ENCODE measurements at places on chromosomes 2 and 18. TPM values are rescaled to one million over a fixed set of nuclear protein-coding genes. Genes with fewer than 3 reads are reported as not detected.

The CCDC102B gene
- 9.1 TPM for total RNA-seq

DNA sequence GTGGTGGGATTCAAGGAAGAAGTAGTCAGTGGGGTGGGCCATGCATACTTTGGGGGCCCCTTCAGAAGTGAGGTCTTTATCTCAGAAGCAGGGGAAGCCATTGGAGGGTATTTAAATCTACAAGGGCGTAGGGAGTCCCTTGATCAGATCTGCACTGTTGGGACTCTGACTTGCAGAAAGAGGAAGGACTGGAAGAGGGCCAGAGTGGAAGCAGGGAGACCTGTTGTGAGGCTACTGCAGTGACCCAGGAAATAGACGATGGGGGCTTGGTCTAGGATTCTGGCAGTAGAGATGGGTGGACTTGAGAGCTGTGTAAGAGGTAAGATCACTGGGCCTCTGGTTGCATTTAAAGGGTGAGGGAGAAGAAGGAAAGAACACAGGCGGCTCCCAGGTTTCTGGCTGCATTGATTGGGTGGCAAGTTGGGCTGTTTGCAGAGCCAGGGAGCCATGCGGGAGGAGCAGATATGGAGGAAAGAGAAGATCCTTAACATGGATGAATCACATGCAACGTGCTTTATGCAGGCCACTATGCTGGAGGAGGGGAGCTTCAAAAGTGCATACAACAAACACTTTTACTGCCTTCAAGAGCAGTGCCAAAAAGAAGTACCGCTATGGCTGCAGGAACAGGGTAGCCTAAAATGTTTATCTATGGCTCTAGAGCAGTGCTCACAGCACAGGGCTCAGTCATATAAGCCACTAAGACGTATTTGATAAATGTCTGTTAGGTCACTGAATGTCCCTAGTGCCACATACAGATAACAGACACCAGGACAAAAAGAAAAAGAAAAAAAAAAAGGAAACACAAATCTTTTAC is 2.3 kb downstream of the SFXN5 start:
- no peak for DNase-seq

GRCh38 chr18:9969247-9969646 is 55.4 kb downstream of the VAPA start:
- DNase-seq = no peak

DNA sequence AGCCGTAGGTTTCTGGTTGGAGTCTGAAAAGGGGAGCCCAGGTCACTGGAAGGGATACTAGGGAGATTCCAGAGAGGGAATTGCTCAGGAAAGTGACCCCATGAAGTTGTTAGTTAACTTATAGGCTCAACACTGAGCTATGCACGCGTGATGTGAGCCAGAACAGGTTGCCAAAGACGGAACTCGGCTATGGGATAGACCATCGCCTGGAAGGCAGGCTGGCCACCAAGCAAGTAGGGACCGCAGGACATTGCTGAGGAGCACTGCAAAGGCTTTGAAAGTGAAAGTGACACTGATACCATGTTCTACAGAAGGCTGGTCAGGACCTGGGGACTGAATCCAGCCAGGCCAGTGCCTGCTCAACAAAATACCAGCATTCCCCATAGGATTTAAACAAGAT is 7.3 kb downstream of the FARP2 start:
- no peak for DNase-seq

DNA sequence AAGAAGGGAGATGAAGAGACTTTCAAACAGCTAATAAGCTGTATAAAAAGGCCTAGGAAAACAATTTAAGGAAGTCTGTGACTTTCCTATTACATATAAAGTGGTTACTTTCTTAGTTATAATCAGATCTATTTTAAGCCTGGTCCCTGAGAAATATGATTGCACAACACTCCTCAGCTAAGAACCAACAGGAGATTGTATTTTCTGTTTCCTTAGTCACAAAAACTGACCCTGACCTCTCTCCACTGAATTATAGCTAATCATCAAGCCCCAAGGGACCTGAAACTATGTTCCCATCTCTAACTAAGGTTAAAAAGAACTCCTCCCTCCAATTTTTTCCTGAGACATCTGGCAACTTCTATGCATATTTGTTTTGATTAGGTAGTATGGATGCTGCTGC is 106.9 kb downstream of the ROCK1 start:
- DNase-seq = no peak

DNA sequence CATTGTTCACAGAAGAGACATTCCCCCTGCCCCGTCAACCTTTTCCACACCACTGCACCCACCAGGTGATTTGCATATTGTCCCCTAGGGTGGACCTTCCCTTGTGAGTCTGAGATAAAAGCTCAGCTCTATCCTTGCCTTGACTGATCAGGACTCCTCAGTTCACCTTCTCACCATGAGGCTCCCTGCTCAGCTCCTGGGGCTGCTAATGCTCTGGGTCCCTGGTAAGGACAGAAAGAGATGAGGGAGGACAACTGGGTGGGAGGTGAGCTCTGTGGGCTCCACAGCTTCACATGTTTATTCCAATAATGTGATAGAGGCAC is 1160.1 kb downstream of the RPIA start:
- DNase-seq = no peak

- DNase-seq = no peak
These were observed 26.6 kb downstream of the CDKL4 start for GRCh38 chr2:39217192-39217550.

The PSMA8 gene
- not detected for total RNA-seq

- DNase-seq = peak; percentile 36
These were observed 72.9 kb upstream of the RBM44 start for GRCh38 chr2:237725661-237726060.

DNA sequence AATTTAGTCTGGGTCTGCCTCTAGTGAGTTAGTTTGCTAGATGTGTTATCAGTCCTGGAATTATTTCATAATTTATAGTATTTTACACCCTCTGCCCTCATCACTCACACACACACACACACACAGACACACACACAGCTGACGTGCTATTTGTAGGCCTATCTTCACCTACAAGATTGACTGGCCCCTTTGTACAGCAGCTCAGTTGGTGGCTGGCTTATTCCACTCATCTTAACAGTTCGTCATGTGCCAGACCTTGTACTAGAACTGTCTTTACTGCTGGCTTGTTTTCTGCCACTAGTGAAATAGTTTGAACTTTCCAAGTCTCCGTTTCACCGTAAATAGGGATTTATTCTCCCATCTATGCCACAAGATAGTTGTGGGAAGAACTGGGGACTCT is 21.3 kb downstream of the CENPO start:
- DNase-seq = no peak

DNA sequence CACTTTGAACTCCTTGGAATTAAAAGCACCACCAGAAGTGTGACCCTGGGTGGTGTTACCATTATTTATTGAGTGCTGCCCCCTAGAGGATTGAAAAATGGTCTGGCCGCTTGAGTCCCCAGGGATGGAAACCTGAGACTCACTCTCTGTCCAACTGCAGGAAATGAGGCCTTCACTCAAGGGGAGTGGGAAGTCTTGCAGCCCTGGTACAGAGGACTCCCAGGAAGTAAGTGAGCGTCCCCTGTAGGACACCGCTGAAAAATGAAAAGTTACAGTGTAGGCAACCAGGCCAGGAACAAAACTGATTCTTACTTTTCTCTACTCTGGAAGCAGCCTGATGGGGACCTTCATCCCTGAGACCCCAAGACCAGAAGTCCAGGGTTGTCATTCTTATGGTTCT is 2.2 kb upstream of the NRP2 start:
- no peak for DNase-seq

Measured in ureter (tissue), 1 donor.